Activated T-helper 1 cell treated with anti-CD3 and anti-CD28 coated beads, Interleukin-12 subunit alpha, Interleukin-12 subunit beta, Interleukin-2, Interleukin-4 antibody, amounts not matched to agents 30 ng/mL and 10 ng/mL and 1 ng/mL, durations not matched to agents 14 hours and 24 hours and 36 hours (primary cell): ENCODE measurements at places on chromosomes 16 and 17. TPM values are rescaled to one million over a fixed set of nuclear protein-coding genes. Genes with fewer than 3 reads are reported as not detected.

- no peaks in the 10 kb centered on the region for H3K4me1 ChIP-seq
- DNase-seq, result no peak
- peaks cover 7% of the 10 kb centered on the region for H3K27me3 ChIP-seq
- H3K36me3 ChIP-seq, result no peaks in the 10 kb centered on the region
Observed at GRCh38 chr17:60534010-60534555, 8.0 kb upstream of the APPBP2 start.

GRCh38 chr17:4766723-4767122 lies 5.0 kb upstream of the TM4SF5 start:
- peaks cover 10% of the 10 kb centered on the region for H3K4me1 ChIP-seq
- DNase-seq, result no peak
- H3K36me3 ChIP-seq, result no peaks in the 10 kb centered on the region
- no peak overlapping the region for H3K4me3 ChIP-seq
- H3K27ac ChIP-seq, result no peak overlapping the region

GRCh38 chr17:44097110-44097958 lies 26.1 kb downstream of the HDAC5 start:
- peaks cover 12% of the 10 kb centered on the region for H3K4me1 ChIP-seq
- no peak overlapping the region for H3K4me3 ChIP-seq
- H3K27ac ChIP-seq, result no peak overlapping the region
- no peak for DNase-seq

The TNFRSF13B gene
- total RNA-seq, result not detected in 2 replicates

The FBXW10 gene
- 0.07 TPM in 1 of 2 replicates, not detected in the other for total RNA-seq
